H1 (cell line): ENCODE measurements at places on chromosomes 12 and 14.

GRCh38 chr12:125129179-125129571 lies 63.9 kb downstream of the AACS start:
- H3K36me3 ChIP-seq = peaks cover 11% of the 10 kb centered on the region; the same call in 1 of the 2 replicates
- no peaks in the 10 kb centered on the region for H3K27me3 ChIP-seq
- no peak overlapping the region for H3K27ac ChIP-seq
- H3K4me1 ChIP-seq = no peaks in the 10 kb centered on the region
- no peak for DNase-seq
- H3K4me3 ChIP-seq = no peak overlapping the region

DNA sequence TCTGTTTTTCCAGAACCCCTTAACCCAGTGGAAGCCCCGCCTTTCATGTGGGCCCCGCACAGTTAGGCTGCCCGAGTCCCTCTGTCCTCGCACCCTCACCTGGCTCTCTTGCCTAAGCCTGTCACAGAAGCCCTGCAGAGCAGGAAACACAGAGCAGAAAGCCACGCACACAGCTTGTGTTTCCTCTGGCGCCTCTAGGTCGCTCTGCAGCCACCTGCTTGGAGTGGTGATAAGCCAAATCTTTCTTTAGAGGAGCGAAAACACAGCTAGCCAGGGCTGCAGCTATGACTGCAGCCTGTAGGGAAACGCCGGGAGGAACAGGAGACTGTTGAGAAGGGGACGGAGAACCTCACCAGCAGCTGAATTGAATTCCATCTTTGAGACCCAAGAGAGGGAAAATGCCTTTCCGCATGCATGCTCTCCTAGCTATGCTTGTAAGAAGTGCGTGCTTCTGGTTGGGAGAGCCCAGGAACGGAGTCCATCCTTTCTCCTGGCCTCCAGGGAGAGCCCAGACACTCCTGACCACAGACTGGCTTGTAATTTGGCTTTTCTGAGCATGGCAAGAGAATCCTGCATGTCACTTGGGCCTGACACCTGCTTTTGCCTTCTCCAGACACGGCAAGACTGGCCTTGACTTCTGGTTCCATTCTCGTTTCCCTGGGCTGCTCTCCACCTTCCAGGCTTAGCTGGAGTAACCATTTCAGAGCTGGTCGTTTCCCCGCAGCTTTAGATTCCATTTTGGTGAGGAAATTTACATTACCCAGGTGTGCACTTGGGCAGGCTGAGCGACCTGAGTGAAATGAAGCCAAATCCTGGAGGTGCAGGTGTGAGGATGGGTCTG lies 301.6 kb downstream of the CACNA1C start:
- H3K27me3 ChIP-seq = no peaks in the 10 kb centered on the region
- H3K4me3 ChIP-seq = no peak overlapping the region
- no peaks in the 10 kb centered on the region for H3K36me3 ChIP-seq

- no peaks in the 10 kb centered on the region for H3K36me3 ChIP-seq
- no peak overlapping the region for H3K4me3 ChIP-seq
- no peaks in the 10 kb centered on the region for H3K27me3 ChIP-seq
- no peaks in the 10 kb centered on the region for H3K4me1 ChIP-seq
- no peak for DNase-seq
Measured at GRCh38 chr12:16281157-16281556, 3.7 kb upstream of the SLC15A5 start.

GRCh38 chr14:59240356-59240755 lies 51.9 kb downstream of the DAAM1 start:
- H3K4me3 ChIP-seq = no peak overlapping the region
- no peak overlapping the region for H3K27ac ChIP-seq
- H3K27me3 ChIP-seq = no peaks in the 10 kb centered on the region
- no peaks in the 10 kb centered on the region for H3K36me3 ChIP-seq
- H3K4me1 ChIP-seq = peaks cover 9% of the 10 kb centered on the region

DNA sequence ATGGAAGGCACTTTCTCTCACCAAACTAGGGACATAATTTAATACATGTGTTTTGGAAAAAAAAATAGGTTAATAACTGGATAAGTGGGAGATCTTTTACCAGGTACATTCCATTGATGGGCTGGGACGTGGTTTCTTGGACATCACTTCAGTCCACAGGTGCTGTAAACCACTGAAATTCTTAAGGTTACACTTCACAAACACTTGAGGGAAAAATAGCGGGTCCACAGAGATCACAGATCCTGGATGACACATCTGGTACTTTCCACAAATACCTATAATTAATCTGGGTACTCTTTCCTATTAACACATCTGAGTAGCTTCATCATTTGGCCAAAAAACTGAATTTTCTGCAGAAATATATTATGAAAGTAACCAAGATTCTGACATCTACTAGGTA lies 85.0 kb downstream of the POLR3B start:
- no peaks in the 10 kb centered on the region for H3K27me3 ChIP-seq
- no peaks in the 10 kb centered on the region for H3K4me1 ChIP-seq
- DNase-seq = no peak
- H3K36me3 ChIP-seq = no peaks in the 10 kb centered on the region
- no peak overlapping the region for H3K4me3 ChIP-seq
- H3K27ac ChIP-seq = no peak overlapping the region

GRCh38 chr12:8501720-8502119 lies 11.6 kb upstream of the CLEC4D start:
- no peak overlapping the region for H3K4me3 ChIP-seq
- H3K27ac ChIP-seq = no peak overlapping the region
- no peak for DNase-seq
- no peaks in the 10 kb centered on the region for H3K27me3 ChIP-seq
- H3K4me1 ChIP-seq = no peaks in the 10 kb centered on the region

GRCh38 chr12:32490801-32491200 lies 91.4 kb downstream of the FGD4 start:
- no peak for DNase-seq
- H3K27ac ChIP-seq = no peak overlapping the region
- no peaks in the 10 kb centered on the region for H3K36me3 ChIP-seq
- H3K27me3 ChIP-seq = no peaks in the 10 kb centered on the region

GRCh38 chr14:72783741-72784140 lies 110.2 kb downstream of the DPF3 start:
- H3K36me3 ChIP-seq = no peaks in the 10 kb centered on the region
- no peak overlapping the region for H3K4me3 ChIP-seq
- H3K27me3 ChIP-seq = no peaks in the 10 kb centered on the region
- no peaks in the 10 kb centered on the region for H3K4me1 ChIP-seq
- H3K27ac ChIP-seq = no peak overlapping the region

- no peak overlapping the region for H3K4me3 ChIP-seq
- peaks cover 61% of the 10 kb centered on the region for H3K27me3 ChIP-seq
- DNase-seq = peak; percentile 90
- H3K27ac ChIP-seq = no peak overlapping the region
- no peaks in the 10 kb centered on the region for H3K4me1 ChIP-seq
Measured at GRCh38 chr12:54201001-54201794, 12.4 kb upstream of the SMUG1 start.

GRCh38 chr12:79143803-79144202 lies 279.2 kb downstream of the SYT1 start:
- H3K27me3 ChIP-seq = no peaks in the 10 kb centered on the region
- H3K27ac ChIP-seq = no peak overlapping the region
- DNase-seq = no peak
- no peaks in the 10 kb centered on the region for H3K36me3 ChIP-seq
- H3K4me1 ChIP-seq = no peaks in the 10 kb centered on the region
- no peak overlapping the region for H3K4me3 ChIP-seq
